ENCODE measurements at places on chromosomes 5 and 9.

DNA sequence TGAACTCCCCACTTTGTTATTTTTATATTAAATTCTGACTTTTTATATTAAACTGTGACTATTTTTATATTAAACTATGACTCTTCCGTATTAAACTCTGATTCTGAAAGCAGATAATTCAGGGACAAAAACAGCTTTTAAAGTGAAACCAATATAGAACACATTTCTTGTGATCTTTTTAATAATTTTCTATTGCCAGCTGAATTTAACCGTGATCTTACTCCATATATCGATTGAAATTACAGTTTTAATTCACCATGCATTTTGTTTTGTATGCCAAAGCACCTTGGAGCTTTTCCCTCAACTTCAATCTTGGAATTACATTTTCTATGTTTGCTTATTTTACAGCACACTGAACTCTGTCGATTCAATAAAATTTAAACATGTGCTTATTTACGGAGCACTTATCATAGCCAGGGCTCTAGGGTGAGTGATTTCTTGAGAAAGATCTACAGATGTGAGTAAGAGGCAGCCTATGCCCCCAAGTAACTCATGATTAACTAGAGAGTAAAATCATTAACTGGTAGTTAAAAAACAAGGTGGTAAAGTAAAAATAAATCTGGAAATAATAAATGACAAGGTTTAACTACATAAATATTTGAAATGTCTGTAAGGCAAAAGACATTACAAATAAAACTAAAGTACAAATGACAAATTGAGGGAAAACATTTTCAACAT lies 72.9 kb upstream of the ALDH1B1 start:
- peak; percentile 78 for DNase-seq

DNA sequence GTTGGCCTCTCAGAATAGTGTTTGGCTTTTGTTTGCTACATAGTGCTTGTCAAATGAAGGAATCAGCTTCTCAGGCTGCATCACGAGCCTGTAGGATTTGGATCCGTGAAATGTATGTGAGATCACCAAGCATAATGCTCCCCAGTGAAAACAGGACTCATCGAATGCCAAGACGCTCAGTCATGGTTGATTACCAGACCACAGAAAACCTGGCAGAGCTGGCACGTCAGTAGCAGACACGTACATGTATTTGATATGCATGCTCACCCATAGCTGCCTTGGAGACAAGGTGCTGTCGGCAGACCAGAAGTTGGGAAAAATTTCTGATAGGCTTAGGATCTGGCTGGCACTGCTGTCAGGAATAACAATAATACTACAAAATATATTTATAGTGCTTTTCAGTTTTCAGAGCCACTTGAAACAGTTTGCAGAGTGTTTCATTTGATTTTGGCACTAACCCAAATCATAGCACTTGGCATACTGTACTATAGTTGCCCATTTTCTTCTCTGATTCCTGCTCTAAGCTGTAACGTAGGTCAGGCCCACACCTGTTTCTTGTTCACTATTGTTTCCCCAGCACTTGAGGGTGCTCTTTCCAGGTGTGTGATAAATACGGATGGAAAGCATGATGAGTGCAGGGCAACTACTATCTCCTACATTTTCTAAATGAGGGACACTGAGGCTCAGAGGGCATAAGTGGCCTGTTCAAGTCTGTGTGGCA lies 226.1 kb downstream of the NR3C1 start:
- DNase-seq, result peak; percentile 98

DNA sequence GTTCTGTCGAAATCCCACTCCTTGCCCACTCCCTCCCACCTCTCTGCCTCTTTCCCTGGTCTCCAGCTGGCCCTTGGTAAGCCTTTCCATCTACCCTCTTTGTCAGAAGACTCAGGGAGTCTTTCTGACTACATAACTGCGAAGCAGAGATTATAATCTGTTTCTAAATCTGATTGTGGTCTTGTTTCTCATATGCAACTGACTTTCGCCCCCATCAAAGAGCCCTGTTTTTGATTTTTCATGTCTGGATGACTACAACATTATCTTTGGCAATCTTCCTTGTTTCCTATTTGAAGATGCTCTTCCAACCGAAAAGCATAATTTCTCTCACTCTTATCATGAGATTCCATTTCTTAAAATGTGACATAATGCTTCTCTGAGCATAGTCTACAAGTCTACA lies 218.2 kb upstream of the ADAMTSL1 start:
- DNase-seq, result no peak

- DNase-seq, result no peak
Measured at GRCh38 chr5:151239237-151239861, 13.6 kb upstream of the GM2A start.

DNA sequence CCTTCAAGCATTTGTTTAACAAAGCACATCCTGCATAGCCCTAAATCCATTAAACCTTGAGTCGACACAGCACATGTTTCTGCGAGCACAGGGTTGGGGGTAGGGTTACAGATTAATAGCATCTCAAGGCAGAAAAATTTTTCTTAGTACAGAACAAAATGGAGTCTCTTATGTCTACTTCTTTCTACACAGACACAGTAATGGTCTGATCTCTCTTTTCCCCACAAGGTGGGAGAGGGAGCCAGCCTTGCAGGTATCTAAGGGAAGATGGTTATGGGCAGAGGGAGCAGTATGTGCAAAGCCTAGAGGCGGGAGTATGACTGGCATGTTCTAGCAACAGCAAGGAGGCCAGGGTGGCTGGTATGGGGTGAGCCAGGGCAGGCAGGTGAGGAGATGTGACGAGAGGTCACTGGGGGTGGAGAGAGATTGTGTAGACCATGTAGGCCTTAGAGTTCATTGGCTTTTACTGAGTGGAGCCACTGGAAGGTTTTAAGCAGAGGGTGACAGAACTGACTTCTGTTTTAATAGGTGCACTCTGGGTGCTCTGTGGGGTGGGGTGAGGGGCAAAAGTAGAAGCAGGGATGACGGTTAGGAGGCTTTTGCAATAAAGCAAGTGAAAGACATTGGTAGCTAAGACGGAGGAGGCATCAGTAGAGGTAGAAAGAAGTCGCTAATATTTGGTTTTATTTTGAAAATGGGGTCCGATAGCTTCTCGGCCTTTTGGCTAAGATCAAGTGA lies 5.1 kb upstream of the RPS14 start:
- DNase-seq, result no peak

GRCh38 chr5:129271308-129271707 lies 176.8 kb downstream of the ISOC1 start:
- DNase-seq, result no peak

DNA sequence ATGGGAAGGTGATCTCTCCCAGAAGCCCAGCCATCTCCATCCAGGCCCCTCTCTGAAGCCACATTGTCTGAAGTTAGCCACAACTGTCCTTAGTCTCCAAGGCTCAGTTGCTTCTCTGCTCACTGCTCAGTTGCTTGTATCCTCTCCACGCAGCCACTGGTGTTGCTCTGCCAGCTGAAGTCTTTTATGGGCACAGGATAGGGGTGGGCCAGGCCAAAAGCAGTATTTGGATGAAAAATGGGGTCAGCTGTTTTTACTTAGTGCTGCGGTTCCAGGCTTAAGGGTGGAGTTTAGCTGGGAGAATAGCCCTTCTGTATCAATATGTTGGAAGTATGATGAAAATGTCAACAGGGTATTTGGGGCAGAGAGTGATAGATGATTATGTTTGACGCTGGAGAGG lies 168.8 kb upstream of the PPP1R2B start:
- no peak for DNase-seq

GRCh38 chr5:137115152-137115551 lies 384.0 kb downstream of the SPOCK1 start:
- no peak for DNase-seq

GRCh38 chr5:62354028-62354874 lies 48.2 kb downstream of the KIF2A start:
- peak; percentile 19 for DNase-seq

DNA sequence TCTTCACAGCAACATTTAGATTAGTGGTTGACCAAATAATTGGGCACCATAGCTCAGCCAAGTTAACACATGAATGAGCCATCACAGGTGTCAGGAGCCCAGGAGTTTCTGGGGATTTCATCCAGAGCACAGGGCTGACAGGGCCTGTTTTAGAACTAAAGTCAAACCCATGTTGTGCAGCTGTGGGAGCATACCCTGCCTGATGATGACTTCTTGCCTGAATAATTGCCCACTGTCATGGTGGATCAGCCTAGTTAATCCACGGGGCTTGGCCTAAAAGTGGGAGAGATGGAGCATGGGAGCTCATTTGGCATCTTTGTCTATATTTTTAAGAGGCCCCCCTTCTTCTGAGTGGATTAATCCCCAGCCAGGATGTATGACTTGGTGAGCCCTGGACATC lies 105.6 kb upstream of the GDNF start:
- no peak for DNase-seq
